ENCODE measurements at places on chromosomes 7 and 10.

GRCh38 chr10:127872011-127872761, 20.6 kb downstream of the CLRN3 start:
- no peak for DNase-seq

GRCh38 chr7:30184791-30185487, 50.2 kb downstream of the MTURN start:
- no peak for DNase-seq

DNA sequence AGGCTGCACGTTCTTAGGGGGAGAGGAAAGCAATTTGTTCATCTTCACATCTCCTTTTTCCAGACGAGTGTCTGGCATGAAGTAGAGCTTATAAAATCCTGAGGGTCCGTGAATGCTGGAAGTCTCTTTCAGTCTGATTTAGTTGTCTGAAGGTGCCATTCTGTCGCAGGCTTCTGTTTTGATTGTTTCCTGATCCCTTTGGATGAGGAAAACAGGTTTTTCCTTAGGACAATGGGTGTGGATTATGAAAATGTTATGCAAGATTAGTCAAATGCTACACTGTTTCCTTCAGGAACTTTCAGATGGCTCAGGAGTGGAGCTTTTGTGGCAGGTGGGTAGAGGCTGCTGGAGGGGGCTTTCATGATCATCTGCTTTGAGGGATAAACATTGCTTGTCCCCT, at the start of gene ITPRID1:
ITPRID1 (plus strand) TSS at position 301 of the 400 bp plus-strand sequence. CDS start 38,935 bp downstream, outside the sequence.
- DNase-seq: no peak

GRCh38 chr7:137774793-137775201, 72.0 kb downstream of the DGKI start:
- DNase-seq: no peak

DNA sequence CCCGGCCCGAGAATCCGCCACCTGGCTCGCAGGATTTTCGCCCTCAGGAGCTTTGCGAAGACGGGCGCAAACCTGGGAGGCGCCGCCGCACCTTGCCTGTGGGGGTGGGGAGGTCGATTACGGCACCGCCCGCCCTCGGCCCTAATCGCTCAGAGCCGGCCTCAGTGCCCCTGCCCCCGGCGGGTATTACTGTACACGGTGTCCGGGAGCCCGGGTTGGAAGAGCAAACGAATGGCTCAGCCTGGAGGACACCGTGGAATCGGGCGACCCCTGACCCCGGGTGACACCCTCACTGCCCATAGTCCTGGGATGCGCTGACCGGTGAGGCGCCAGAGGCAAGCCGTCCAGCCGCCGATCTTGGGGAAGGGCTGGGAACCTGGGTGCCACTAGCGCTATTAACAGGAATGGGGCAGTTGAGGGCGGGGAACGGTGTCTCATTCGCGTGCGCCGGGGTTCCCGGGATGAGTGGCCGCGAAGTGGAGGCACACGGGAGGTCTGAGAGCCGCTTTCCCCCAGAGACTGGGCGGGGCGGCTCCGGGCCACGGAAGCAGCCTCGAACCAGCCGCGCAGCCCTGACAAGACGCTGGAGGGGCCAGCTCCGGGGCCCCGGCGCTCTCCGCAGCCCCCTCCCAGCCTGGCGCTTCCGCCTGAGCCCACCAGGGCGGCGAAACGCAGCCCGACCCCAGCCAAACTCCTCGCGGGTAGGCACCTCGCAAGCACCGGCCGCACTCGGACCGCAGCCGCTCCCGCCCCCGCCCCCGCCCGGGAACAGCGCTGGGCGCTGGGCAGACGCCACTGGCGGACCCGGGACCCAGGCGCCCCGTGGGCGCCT, 167.5 kb downstream of the NRF1 start:
- no peak for DNase-seq

- no peak for DNase-seq
Measured at GRCh38 chr7:74568658-74569057, 88.9 kb upstream of the GTF2I start.

DNA sequence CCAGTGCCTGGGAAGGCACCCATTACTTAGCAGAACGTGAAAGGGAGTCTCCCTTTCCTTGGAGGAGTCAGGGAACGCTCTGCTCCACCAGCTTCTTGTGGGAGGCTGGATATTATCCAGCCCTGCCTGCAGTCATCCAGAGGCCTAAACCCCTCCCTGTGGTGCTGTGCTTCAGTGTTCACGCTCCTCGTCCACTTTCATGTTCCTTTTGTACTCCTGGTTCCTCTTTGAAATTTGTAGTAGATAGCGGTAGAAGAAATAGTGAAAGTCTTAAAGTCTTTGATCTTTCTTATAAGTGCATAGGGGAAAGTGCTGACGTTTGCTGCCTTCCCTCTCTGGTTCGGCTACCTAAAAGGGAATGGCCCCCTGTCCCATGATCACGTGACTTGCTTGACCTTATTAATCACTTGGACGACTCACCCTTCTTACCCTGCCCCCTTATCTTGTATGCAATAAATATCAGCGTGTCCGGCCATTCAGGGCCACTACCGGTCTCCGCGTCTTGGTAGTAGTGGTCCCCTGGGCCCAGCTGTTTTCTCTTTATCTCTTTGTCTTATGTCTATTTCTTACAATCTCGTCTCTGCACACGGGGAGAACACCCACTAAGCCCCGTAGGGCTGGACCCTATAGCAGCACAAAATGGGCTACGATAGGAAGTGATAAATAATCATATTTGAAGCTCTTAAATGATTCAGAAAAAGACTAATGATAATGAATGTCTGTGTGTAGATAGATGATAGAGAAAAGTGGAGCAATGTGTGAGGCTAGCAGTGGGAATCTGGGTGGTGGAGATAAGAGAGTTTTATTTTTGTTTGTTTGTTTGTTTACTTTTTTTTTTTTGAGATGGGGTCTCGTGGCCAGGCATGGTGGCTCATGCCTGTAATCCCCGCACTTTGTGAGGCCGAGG, 5.8 kb upstream of the ESYT2 start:
- DNase-seq: no peak

GRCh38 chr7:131381069-131381838, 53.6 kb downstream of the MKLN1 start:
- no peak for DNase-seq

DNA sequence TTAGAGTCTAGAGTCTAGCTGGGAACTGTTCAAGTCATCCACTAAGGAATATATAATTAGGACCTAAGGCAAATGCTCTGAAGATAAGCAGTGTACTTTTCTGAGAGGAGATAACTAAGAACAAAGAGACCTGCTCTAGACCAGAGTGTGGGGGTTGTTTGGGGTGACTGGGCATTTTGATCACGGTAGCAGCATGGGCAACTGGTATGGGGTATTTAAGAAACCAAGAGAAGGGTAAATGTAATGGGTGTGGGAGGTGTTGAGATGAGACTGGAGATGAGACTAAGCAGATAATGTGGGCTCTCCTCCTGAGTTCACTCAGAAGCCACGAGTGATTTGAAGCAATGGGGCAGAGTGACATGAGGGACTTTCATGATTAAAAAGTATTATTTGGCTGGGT, 1082.9 kb downstream of the GATA3 start:
- no peak for DNase-seq

- no peak for DNase-seq
Measured at GRCh38 chr7:157949711-157950110, 612.9 kb downstream of the DNAJB6 start.

GRCh38 chr7:4091767-4092166, 590.3 kb upstream of the FOXK1 start:
- no peak for DNase-seq

GRCh38 chr10:97040248-97040584, 145.5 kb downstream of the SLIT1 start:
- no peak for DNase-seq

DNA sequence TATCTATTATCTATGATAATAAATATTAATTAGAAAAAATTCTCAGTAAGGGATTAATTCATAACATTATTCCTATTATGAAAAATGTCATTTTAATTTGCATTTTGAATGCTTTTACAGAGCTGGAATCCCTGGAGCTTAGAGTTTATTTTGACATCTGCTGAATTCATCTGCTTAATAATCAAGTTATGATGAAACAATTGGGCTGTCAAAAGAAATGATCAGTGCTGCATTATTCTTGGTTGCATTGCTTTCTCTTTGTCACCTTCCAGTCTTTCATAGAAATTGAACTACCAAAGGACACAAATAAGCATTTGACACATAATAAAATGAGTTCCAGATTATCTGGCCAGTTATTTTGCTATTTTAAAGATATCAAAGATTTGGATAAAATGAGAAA, 40.0 kb upstream of the MACC1 start:
- DNase-seq: no peak

GRCh38 chr10:112209684-112210131, 26.1 kb upstream of the GPAM start:
- no peak for DNase-seq

- no peak for DNase-seq
Measured at GRCh38 chr10:10647331-10647730, 370.3 kb upstream of the CELF2 start.

DNA sequence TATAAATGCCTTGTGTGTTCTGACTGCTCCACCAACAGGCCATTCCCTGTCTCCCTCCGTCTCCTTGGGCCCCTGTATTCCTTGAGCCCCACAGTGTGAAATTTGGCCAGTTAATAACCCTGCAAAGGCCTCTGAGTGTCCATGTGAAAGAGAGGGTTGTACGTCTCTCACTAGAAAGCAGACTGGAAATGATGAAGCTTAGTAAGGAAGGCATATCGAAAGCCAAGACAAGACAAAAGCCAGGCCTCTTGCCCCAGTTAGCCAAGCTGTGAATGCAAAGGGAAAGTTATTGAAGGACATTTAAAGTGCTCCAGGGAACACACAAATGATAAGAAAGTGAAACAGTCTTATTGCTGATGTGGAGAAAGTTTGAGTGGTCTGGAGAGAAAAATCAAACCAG, 680.2 kb downstream of the SDK1 start:
- DNase-seq: no peak

Measured in stimulated activated CD4-positive, alpha-beta T cell treated with anti-CD3 and anti-CD28 coated beads, Interleukin-4, amount 100 ng/mL, for 48 hours (primary cell).